NCI-H774 (cell line): ENCODE measurements at places on chromosomes 5 and 9.

- DNase-seq = no peak
These were observed 526.7 kb downstream of the PDE4D start for GRCh38 chr5:59366784-59367183.

- DNase-seq = no peak
These were observed 18.2 kb upstream of the CEP120 start for GRCh38 chr5:123441408-123441807.

DNA sequence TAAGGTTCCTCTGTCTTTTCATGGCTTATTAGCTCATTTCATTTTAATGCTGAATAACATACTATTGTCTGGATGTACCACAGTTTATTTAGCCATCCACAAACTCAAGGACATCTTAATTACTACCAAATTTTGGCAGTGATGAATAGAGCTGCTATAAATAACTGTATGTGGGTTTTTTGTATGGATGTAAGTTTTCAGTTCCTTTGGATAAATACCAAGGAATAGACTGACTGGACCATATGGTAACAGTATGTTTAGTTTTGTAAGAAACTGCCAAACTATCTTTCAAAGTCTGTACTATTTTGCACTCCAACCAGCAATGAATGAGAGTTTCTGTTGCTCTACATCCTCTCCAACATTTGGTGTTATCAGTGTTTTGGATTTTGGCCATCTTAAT lies 38.7 kb downstream of the SCAMP1 start:
- DNase-seq = no peak

GRCh38 chr9:92035687-92036410 lies 79.4 kb downstream of the SPTLC1 start:
- no peak for DNase-seq

DNA sequence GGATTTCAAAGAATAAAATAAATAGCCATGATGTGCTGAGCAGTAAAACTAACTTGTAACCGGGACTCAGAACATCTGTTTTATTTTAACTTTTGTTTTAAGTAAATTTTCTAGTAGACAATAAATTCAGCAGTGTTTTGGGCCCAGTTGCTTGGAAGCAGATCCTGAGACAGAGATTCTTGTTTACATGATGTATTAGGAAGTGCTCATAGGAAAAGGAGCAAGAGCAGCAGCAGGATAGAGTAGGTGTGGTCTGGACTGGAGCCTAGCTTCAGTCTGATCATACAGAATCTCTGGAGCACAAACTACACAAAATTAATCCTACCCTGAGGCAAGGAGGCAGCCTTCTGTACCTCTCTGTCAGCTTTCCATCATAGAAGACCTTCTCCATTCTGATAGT lies 139.2 kb upstream of the CCNH start:
- DNase-seq = no peak

DNA sequence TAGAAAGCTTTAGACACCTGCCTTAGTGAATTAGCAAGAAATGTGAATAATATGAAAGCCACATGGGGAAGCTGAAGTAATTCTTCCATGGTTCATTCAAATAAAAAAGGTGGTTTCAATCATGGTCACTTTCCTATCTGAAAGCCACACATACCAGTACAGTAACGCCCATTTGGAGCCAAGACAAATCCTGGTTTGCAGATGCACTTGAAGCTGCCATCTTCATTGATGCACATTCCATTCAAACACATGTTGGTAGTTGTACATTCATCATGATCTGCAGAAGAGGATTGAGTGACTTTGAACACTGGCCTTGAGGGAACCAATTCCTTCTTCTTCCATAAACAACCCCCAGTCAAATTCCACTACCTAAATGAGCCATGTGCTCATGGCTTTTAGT lies 161.5 kb downstream of the FBN2 start:
- no peak for DNase-seq

- DNase-seq = no peak
These were observed 202.9 kb upstream of the MSX2 start for GRCh38 chr5:174521449-174521848.

GRCh38 chr9:38287420-38287985 lies 105.0 kb upstream of the ALDH1B1 start:
- no peak for DNase-seq

DNA sequence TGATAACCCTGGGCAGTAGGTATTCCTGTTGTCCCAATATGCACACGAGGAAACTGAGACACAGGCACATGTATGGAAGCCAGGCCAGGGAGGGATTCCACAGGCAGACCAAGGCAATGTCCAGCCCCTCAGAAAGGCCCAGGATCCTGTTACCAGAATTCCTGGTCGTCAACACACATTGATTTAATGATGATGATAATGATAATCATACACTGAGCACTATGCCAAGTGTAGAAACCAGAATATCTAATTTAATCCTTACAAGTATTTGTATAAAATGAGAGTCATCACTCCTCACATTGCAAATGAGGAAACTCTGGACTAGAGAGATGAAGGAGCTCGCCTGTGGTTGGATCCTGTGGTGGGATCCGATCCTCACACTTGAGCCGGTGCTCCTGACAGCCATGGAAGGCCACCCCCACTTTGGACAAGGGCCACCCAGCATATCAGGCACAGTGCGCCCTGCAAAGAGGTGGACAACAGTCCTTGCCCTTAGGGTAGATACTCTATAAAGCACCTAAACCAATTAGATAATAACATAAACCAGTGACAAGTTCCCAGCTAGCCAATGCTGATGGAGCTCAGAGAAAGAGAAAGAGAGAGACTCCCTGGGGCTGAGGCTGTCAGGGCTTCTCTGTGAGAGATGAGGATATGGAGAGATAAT lies 185.3 kb downstream of the SLIT3 start:
- DNase-seq = no peak

DNA sequence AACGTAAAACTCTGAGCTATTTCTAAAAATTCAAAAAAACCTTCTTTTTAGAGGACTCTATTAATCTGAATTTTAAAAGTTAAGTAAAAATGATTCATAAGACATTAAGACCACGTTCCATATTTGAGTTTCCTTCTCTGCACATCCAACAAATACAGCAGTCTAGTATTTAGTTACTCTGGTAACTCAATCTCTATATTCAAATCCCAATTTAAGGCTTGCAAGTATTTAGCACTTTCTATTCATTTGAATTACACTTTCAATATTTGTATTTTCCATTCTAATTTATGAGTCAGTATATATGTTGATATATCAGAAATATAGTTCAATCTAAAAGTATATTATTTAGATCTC lies 17.7 kb downstream of the RFX3 start:
- DNase-seq = no peak

DNA sequence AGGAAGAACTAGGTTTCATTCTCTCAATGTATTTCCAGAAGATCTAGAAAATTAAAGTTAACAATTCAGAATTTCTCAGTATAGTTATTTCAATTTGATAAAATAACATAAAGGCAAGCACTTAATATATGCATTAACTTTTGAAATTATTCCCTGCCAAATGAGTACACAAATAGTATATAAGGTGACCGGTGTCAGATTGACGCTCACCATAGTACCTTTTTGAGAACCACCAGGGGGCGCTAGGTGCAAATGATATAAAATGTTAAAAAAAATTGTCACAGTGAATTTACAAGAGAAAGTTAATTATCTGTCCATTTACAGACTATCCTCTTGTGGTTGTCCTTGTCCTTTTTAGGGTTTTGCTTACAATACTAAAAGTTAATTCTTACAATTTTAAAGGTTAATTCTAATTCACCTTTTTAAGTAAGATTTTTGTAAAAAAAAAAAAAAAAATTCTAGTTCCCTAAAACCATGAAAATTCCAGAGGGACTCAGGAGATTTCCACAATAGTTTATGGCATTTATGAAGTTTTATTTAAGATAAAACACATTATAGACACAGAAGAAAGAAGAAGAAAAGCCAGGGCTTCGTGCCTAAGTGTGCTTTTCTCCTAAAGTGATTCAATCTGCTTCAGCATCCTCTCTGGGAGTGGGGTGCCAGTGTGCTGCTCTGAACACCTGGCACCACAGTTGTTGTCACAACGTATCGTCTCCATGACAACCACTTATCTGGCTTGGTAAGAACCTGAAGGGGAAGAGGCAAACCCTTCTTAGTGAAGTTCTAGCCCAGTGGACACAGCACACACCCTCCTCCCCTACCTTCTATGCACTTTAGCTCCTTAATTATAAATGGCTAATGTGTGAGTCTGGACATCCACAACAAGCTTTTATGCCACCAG lies 1.7 kb downstream of the ADAMTS16 start:
- peak; percentile 61 for DNase-seq

GRCh38 chr9:135320943-135321342 lies 158.6 kb upstream of the PPP1R26 start:
- no peak for DNase-seq

DNA sequence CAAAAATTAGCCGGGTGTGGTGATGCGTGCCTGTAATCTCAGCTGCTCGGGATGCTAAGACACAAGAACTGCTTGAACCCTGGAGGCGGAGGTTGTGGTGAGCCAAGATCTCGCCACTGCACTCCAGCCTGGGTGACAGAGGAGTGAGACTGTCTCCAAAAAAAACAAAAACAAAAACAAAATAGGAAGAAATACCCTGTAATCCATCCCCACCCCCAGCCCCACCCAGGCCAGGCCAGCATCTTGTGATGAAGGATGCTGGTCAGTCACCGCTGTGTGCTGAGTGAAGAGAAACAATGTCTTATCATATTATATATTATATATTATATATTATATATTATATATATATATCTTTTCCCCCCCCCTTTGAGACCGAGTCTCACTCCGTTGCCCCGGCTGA lies 15.4 kb upstream of the CCIN start:
- no peak for DNase-seq

- no peak for DNase-seq
These were observed 339.2 kb downstream of the AGTPBP1 start for GRCh38 chr9:85402551-85402950.

DNA sequence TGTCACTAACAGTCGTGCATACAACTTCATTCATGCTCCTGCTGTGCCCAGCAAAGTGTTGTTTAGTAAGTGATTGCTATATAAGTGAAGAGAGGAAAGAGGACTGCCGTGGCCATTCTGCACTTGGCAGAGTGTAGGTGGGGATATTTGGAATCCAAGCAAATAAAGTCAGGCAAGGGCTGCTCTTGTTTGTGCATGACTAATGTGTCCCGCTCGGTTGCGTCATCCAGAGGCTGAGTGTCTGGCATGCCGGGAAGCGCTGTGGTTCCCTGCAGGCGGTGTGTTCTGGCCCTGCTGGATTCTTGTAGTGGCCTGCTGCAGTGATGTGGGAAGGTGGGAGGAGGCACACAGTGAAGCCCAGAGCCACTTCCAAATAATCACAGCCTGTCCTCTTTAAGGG lies 136.9 kb upstream of the ANKH start:
- DNase-seq = peak; percentile 81

- no peak for DNase-seq
These were observed 131.8 kb upstream of the GABRP start for GRCh38 chr5:170651604-170652277.

- DNase-seq = no peak
These were observed 41.7 kb downstream of the B4GALT1 start for GRCh38 chr9:33125461-33125860.

GRCh38 chr9:93118863-93119702 lies 15.0 kb downstream of the NINJ1 start:
- no peak for DNase-seq

DNA sequence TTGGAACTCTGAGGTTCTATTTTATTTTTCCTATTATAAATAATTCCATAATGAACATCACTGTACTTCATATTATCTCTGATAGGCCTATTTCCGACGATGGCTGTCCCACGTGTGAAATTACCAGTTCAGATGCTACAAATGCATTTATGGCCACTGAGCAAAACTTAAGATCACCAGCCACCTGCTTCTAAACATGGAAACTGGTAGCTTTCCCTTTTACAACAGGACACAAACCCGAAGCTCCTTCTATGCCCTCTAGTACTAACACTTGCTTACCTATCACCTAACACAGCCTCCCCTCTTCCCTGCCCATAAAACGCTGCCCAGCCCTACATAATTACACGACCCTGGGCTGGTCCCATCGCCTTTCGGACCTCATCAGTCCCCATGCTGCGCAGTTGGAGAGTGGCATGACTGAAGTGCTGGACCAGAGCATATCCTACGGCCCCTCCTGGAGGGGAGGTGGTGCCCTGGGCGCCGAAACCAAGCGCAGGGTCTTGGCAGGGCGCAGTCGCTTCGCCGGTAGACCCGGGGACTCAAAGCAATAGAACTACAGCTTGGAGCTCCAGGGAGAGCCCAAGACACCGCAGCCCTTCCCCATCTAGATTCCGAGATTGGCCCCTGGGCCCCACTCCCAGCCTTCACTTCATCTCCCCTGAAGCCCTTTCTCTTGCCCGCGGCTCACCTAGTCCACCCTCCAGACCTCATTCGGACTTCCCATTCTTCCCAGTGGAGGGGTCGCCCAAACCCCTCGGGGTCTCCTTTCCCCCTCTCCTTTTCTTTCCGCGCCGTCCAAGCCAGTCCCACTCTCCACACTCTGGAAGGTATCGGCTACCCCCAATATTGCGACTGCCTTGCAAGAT lies 1.0 kb upstream of the SAP30L start:
- DNase-seq = no peak

DNA sequence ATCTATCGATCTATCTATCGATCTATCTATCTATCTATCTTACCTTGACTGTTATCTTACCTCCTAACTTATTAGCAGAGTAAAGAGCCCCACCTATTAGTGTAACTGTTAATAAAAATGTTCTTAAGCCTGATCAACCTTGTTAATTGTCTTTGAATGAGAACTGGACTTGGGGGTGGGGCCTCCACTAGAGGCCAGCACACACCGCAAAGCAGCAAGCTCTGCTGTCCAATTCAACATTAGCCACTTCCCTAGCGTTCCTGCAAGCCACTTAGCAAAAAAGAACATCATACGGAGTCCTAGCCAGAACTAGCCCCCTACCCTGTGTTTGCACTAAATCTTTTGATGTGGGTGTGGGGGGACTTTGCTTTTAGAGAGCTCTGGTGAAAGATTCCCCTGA lies 515.8 kb downstream of the KDM4C start:
- DNase-seq = no peak

DNA sequence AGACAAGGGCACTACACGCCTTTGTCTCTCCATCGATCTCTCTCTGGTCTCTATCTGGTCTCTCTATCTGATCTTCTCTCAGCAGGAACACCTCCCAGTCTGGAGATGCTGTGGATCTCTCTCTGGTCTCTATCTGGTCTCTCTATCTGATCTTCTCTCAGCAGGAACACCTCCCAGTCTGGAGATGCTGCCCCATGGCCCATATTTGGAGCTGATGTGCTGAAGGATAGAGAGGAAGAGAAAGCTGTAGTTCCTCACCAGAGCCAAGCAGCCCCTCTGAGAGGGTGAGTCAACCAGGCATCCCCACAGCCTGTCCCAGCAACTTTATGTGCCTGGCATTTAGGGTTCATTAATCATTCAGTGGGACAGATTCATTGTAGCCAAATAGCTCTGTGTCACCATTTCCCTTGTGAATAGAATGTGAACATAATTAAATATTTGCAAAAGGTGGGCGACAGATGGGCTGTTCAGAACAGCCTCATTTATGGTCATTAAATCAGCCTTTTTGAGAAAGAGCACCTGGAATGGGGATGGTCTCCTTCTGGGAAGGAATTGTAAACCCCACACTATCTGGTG lies 189.3 kb upstream of the MAST4 start:
- peak; percentile 43 for DNase-seq

DNA sequence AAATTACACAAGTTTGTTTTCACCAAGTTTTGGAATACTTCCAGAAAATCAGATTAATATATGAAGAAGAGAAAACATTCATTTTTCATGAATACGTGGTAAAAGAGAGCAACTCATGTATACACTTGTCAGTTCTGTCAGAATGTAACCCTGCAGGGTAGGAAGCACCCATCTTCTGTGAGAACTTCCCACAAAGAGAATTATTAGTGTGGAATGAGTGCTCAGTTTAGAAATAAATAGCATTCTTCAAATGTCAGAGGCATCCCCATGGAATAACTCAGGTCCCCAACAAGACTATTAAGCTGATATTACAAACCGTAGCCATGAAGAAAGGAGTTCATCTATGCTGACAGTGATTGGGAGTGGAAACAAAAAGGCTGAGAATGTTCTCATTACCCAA lies 45.2 kb downstream of the EPB41L4A start:
- no peak for DNase-seq
